ENCODE measurements at places on chromosomes 2 and 18.

DNA sequence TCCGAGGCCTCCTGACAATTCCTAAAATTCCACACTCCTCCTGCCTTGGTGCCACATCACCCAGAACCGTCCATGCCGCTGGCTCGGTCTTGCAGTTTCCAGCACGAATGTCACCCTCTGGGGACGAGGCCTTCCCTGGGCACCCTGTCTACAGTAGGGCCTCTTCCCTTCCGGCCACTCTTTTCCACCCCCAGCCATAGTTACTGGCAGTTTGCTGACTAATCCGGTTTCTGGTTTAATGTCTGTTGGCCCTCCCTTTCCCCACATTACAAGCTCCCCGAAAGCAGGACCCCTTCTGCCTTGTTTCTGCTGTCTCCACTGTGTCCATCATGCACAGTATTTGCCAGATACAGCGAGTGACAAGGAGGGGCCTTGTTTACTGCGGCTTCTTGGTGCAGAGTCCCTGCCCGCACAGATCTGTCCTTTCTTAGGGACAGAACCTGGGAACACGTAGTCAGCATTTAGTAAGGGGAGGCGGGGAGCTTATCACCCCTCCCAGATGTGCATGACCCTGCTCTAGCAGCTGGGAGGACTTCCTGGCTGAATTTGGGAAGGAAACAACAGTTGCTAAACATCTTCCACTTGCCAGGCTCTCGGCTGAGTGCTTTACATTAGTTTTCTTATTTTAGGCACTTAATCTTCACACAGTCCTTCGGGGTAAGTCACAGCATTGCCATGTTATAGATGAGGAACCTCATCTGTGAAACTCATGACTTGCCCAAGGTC is 23.6 kb upstream of the CATIP start:
- DNase-seq: no peak

DNA sequence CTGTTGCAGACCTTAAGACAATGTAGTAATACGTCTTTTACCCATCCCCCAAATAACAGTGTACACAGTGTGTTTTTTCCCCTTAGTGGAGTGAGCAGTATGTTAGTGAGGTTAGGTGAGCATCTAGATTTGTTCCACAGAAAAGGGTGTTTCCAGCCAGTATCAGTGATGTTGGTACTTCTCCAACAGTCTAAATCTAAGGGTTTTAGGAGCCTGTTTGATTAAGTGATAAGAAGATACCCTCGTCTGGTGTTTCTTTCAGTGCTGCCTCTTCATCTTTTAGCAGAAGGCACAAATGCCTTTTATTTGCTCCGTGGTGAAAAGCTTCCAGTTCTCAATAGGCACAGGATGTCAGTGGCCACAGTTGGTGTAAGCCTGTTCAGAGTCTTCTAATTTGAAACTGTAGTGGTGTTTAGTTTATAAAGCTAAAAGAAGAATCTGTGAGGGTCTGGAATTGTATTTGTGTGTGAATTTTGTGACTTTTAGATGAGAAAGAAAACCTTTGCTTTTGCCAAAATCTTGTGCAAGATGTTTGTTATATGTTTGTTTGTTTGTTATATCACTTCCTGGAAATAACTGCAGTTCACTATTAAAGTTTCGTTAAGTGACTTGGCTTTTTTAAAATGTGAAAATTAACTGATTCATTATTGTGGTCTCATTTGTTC is 71.2 kb downstream of the MAP4K4 start:
- no peak for DNase-seq

DNA sequence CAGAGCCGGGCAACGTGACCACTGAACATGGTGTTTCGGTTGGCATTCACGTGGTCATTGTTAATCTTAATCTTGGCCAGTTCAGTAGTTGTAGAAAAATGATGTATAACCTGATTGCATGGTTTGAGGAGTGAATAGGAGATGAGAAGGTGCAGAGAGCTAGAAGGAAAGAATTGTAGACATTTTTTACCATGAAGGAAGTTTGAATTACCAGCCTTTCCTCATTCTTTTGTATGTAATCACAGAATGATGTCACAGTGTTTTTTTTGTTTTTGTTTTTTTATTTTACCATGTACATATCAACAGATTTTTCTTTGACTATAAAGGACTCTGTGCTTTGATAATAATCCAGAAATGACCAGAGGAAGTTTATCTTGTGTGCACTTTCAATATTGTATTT is 126.3 kb downstream of the LTBP1 start:
- DNase-seq: no peak

GRCh38 chr2:21591926-21592325 is 468.2 kb downstream of the TDRD15 start:
- no peak for DNase-seq

GRCh38 chr2:98065808-98066207 is 21.2 kb upstream of the VWA3B start:
- no peak for DNase-seq

- no peak for DNase-seq
Measured at GRCh38 chr2:174745142-174745541, 19.1 kb downstream of the CHRNA1 start.

DNA sequence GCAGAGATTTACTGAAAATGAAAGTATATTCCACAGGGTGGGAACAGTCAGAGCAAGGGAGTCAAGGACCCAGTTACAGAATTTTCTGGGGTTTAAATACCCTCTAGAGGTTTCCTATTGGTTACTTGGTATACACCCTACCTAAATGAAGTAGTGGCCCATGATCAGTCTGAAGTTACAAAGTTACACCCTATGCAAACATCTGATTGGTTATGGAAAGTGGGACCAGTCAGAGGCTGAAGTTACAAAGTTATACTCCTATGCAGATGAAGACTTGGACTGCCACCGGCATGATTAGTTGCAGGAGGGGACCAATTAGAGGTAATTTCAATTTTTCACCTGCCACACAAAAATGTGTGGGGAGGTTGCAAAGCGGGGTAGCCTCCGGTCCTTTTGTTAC is 56.2 kb downstream of the USP34 start:
- DNase-seq: no peak

- no peak for DNase-seq
Measured at GRCh38 chr2:62409442-62409841, 96.6 kb downstream of the TMEM17 start.

DNA sequence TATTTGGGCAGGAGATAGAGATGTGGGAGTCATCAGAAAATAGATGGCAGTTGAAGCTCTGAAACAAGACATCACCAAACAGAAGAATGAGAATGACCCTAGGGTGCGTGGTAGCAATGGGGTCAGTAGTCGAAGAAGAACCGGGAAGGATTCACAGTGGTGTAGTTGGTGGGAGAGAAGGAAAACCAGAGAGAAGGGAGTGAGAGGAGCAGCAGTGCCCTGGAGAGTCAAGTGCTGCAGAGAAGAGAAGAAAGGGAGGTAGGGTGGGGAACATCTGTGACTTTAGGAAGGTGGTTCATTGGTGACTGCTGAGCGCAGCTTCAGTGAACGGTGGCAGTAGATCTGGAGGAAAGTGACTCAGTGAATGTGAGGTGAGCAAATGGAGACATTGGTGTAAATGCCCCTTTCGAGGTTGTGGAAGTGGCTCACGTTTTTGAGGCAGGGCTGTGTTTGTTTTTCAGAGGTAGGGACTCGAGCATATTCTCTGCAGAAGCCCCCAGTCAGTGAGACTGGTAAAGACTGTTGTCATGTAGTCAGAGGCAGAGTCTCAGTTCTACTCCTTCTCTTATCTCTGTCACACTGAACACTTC is 36.4 kb downstream of the CDC42EP3 start:
- DNase-seq: no peak

DNA sequence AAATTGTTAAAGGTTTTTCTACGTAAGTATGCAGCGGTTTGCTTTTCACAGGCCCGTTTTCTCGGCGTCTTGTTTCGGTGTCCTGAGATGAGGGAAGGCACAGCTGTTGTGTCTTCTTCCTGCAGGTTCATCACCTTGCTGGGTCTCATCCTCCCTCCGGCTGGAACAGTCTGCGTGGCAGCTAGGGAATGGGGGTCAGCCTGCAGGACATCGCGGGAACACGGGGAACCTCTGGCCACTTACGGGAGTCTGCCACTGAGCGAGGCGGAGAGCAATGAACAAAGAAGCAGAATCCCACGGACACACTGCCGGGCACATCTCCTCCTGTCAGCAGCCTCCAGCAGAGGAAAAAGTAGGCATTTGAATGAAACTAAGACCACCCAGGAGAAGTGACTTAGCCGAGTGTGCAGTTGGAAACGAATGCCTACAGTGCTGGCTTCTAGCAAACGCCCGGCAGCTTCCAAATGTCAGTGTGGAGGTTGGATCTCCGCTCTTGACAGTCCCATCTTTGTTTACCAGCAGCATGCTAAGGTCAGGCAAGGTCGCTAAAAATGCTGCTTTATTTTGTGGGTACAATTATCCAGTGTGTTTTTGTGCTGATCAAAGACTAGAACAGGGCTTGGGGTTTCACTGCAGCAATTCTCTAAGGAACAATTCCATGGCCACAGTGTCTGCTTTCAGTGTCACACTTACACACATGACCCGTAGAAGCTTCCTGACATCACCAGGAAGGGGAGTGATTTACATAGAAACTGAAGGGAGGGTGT is 109.8 kb upstream of the SEC11C start:
- no peak for DNase-seq

GRCh38 chr18:67583621-67584020 is 67.1 kb upstream of the DSEL start:
- DNase-seq: no peak

GRCh38 chr2:206296128-206296527 is 21.7 kb downstream of the ZDBF2 start:
- DNase-seq: no peak

DNA sequence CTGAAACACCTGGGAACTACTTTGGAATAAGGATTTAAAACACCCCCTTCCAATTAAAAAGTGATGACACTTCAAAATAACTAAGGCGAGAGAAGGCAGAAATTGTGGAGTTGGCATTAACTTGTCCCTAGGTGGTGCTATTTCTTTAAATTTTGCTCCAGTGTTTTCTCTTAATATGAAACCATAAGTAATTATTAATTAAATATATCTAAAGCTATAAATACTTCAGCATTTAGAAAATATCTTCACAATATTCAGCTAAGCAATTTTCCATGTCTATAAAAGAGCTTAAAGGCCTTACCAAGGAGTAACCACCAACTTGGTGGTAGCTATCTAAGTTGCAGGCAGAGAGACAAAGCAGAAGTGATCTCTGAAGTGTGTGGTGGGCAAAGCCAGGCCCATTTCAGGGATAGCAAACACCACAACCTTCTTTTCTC is 186.8 kb upstream of the PGAP1 start:
- DNase-seq: peak; percentile 37

GRCh38 chr18:41297740-41298139 is 657.3 kb upstream of the PIK3C3 start:
- DNase-seq: no peak

- no peak for DNase-seq
Measured at GRCh38 chr2:54416166-54416813, 39.8 kb upstream of the SPTBN1 start.

GRCh38 chr2:236434593-236434992 is 135.0 kb upstream of the ACKR3 start:
- no peak for DNase-seq

DNA sequence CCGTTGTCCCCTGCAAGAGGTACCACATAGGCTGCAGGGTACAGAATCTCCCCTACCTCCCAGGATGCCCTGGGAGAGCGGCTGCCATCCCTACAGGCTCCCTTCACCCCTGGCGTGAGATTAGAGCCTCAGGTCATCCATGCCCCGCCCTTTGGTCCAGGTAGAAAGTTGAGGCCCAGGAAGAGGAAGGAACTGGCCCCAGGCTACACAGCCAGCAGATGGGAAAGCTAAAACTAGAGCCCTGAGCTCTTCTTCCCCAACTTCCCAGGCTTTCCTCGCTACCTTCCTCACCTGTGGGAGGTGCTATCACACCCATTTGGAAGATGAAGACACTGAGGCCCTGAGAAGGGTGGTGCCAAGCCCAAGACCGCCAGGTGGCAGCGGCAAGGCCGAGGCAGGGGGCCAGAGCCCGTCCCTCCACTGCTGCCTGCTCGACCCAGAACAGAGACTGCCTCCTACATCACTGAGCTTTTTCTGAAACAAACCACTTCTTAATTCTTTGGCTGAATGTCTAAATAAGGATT is 25.8 kb downstream of the CIB4 start:
- no peak for DNase-seq

DNA sequence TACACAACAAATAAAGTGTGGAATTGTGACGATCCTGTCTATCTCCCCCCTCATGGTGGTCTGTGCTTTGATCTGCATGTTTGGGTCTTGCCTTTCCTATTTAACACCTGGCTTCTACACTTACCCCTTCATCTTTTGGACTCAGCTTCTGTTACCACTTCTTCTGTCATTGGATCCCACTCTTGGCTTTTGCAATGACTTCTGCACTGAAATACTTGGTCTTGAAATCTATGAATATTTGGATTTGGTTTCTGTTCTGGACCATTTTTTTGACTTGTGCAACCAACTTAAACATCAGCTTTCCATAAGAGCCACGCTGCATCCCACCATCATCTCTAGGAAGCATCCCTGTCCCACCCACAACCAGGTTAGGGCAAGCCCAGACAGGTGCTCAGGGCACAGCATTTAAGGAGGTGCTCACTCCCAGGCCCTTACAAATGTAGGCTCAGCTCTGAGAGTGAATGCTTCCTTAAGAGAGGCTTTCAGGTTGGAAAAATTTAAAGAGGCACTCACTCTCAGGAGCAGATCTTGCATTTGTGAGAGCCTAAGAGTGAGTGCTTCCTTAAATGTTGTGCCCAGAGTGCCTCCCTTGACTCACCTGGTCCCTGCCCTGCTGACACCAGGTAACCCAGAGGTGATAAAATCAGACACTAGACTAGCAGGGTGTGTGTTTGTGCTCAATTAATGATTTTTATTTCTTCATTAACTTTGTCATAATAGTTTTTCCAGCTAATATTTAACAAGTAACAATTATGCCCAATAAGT is 124.5 kb upstream of the SH3BP4 start:
- DNase-seq: no peak

GRCh38 chr2:9781252-9781651 is 62.0 kb upstream of the TAF1B start:
- no peak for DNase-seq

- no peak for DNase-seq
Measured at GRCh38 chr2:39735648-39736047, 43.4 kb downstream of the THUMPD2 start.

DNA sequence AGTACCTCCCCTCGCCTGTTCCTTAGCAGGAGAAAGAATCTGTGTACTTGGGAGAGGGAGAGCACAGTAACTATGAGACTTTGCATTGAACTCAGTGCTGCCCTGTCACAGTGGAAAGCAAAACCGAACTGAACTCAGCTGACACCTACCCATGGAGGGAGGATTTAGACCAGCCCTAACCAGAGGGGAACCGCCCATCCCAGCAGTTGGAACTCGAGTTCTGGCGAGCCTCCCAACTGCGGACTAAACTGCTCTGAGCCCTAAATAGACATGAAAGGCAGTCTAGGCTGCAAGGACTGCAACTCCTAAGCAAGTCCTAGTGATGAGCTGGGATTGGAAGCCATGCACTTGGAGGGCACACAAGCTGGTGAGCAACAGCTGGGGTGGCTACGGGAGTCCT is 110.4 kb downstream of the GRB14 start:
- DNase-seq: no peak

DNA sequence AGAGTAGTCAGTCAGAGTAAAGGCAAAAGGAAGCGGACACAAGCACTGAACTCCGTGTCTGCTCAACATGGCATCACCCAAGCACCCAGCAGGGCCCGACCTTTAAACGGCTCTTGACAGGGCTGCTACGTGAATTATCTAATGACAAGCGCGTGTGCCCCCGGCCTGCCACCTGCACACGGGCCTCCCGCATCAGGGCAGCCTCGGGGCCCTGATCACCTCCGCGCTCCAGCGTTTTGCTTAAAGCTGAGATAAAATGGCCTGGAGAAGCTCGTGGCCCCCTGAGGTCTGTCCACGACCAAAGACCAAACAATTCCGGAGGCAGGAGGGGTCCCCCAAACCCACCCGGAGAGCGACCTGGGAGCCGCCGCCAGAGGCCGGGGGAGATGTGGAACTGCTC is 376 bp downstream of the NDUFA10 start:
- peak; percentile 30 for DNase-seq

- DNase-seq: no peak
Measured at GRCh38 chr2:183505911-183506310, 381.7 kb downstream of the NUP35 start.
